ENCODE measurements at places on chromosomes 7 and 10.

DNA sequence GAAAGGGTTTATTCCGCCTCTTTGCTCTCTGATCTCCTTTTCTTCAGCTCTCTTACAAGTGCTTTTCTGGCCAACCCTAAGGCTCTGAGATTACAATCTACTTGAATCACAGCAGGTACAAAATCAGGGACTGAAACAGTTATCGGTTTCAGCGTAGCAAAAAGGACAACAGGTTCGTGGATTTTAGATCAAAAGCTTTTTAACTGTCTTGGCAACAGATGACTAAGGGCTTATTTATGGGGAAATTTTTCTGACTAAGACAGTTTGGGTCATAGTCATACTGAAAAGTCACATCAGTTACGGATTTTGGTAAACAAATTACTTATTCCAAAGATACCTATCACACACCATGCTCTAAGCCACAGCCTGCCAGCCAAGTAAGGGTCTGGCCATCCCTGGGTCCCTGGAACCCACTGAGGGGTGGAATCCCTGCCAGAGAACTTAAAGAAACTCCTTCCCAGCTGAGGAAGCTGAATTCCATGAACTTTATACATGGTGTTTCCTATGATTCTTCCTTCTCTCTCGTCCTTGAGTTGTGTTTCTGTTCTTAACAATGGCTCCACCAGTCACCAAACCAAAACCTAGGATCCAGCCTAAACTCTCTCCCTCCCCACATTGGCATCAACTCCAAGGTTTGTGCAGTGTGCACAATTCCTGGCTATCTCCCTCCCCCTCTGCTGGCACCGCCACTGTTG lies 169.3 kb downstream of the FAM107B start:
- peak; percentile 73 for DNase-seq

- DNase-seq: no peak
Observed at GRCh38 chr10:63901228-63901627, 380.0 kb downstream of the REEP3 start.

- no peak for DNase-seq
Observed at GRCh38 chr7:117068511-117069145, 115.3 kb downstream of the ST7 start.

- no peak for DNase-seq
Observed at GRCh38 chr7:37289367-37289766, 159.3 kb downstream of the ELMO1 start.

DNA sequence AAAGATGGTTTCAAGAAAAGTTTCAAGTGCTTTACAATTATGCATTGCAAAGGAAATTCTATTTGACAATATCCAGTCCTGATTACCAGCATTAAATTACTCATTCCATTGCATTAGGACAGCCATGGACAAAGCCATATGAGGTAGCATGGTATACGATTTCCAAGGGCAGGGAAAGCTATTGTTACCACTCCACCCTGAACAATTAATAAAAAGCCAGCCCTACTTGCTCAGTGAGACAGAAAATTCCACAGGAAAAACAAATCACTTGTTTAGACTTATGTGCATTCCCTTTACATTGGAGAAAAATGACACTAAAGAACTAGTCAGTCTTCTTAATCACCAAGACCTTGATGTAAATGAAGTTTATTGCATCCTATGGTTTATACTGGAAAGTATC lies 5.6 kb downstream of the CD36 start:
- DNase-seq: no peak

- no peak for DNase-seq
Observed at GRCh38 chr7:90239050-90239449, 5.9 kb upstream of the CFAP69 start.

- no peak for DNase-seq
Observed at GRCh38 chr7:155381852-155382801, 75.8 kb upstream of the EN2 start.

GRCh38 chr7:125746510-125746909 lies 816.9 kb upstream of the POT1 start:
- no peak for DNase-seq

DNA sequence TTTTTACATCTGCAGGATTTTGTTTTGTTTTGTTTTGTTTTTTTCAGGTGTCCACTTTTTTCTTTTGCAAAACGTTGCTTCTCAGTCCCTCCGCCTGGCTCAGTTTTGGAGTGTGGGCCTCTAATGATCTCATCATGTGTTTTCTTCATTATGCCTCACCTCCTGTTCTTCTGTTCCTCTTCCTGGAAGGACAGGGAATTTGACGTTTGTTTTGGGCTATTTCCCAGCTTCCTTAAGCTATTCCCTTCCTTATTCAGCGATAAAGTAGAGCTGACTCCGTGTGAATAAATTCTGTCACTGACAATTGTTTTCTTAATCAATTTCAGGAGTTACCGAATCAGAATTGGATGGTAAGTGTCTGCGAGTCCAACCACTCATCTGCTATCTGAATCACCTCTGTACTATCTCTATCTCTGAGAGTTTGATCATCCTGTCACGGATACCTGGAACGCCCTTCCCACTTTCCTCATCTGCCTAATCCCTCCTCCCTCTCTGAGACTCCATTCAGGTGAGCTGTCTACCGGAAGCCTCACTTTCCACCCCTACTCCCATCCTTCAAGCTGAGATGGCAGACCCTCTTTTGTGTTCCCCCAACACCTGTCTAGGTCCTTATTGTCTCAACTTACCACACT lies 218.4 kb downstream of the GATA3 start:
- DNase-seq: no peak

- peak; percentile 15 for DNase-seq
Observed at GRCh38 chr10:21260506-21261149, 264.9 kb downstream of the SKIDA1 start.

DNA sequence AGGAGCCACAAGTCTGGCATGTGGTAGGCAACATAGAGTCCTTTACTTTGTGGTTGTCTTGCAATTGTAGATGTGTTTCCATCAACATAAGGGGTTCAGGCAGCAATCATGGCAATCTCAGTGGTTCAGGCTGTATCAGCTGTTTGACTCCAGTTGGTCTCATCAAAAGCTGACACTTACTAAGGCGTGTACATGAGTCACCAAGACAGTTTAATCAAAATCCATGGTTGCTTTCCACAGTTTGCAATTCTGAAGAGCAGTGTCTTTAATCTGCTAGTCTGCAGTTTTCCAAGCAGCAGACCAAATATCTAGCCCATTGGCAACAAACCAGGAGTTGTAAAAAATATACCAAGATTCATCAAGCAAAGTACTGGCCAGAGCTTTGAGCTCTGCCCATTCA lies 210.2 kb downstream of the MDFIC start:
- DNase-seq: peak; percentile 7

- DNase-seq: no peak
Observed at GRCh38 chr10:131078131-131078881, 233.2 kb downstream of the TCERG1L start.

DNA sequence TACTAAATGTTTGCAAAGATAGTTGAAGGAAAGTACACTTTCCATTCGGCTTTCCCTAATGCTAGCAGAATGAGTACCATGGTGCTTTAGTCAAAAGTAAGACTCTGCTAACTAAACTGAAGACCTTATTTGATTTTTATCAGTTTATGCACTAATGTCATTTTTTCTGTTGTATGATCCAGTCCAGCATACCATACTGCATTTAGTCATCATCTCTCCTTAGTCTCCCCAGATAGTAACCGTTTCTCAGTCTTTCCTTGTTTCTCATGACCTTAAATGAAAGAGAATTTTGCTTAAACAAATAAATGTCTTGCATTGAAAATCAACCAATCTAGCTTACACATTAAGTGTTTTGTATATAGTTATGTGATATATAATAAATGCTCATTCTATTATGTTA lies 529.5 kb upstream of the SEMA3D start:
- DNase-seq: peak; percentile 63

- no peak for DNase-seq
Observed at GRCh38 chr7:84009782-84010181, 184.8 kb downstream of the SEMA3A start.

GRCh38 chr7:18978108-18978495 lies 139.3 kb downstream of the TWIST1 start:
- peak; percentile 92 for DNase-seq

- DNase-seq: no peak
Observed at GRCh38 chr7:76285604-76286374, 16.7 kb upstream of the HSPB1 start.

Measured in iris pigment epithelial cell (primary cell).